ENCODE measurements at places on chromosomes 3 and 15.

DNA sequence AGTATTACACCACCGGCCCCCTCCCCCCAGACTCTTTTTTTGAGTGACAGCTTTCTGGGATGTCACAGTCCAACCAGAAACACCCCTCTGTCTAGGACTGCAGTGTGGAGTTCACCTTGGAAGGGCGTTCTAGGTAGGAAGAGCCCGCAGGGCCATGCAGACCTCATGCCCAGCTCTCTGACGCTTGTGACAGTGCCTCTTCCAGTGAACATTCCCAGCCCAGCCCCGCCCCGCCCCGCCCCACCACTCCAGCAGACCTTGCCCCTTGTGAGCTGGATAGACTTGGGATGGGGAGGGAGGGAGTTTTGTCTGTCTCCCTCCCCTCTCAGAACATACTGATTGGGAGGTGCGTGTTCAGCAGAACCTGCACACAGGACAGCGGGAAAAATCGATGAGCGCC is 63.6 kb downstream of the AAGAB start:
- DNase-seq: no peak

- no peak for DNase-seq
These were observed 54.6 kb downstream of the SENP7 start for GRCh38 chr3:101458387-101458786.

GRCh38 chr3:148757238-148758215 is 59.8 kb downstream of the AGTR1 start:
- DNase-seq: no peak

GRCh38 chr3:189508784-189509501 is 122.2 kb upstream of the TP63 start:
- no peak for DNase-seq

- no peak for DNase-seq
These were observed 186.3 kb upstream of the GPR149 start for GRCh38 chr3:154616298-154616697.

DNA sequence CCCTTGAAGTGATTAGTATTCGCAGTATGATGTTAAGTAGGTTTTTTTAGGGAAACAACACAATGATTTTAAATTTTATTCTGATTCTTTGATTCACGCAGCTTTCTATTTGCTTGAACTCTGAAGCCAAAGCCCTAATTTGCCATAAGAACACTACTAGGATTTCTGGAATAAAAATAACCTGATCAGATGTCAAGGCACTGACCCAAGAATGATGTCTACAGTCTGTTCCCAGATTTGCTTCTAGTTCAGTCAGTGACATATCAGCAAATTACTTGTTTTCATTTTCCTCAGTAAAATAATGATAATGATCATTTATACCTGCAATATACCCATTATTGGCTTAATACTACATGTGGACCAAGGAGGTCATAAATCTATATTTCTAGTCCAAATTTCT is 179.5 kb upstream of the EIF1B start:
- no peak for DNase-seq

DNA sequence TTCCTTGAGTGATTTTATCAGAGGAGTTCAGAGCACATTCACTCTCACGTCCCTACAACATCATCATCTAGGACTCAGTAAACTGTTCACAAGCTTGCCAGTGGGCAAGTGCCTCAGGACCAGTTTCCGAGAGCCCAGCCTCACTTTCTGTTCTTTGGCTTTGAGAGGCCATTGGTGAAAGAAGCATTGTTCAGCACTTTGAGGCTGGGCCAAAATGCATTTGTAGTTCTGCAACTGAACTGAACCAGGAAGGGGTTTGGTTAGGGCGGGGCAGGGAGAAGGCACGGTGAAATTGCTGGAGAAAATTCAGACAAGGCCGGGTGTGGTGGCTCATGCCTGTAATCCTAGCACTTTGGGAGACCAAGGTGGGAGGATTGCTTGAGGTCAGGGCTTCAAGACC is 222.1 kb upstream of the CHRM5 start:
- DNase-seq: no peak

DNA sequence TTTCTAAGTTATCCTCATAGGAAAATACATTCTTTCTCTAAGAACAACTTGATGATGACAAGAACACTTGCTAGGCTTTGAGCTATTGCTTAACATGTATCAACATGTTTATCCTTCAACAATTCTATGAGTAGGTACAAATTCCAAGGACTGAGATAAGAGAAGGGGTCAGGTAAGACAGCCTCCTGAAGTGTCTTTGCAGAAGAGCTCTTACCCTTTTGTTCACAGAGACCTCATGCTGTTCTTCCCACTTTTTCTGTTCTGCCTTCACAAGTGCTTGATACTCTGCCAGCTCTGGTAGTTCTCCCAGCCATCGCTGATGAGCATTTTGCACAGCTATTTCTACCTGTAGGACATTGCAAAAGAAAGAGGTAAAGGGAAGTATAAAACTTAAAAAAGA is 50.9 kb downstream of the CEP152 start:
- DNase-seq: no peak

DNA sequence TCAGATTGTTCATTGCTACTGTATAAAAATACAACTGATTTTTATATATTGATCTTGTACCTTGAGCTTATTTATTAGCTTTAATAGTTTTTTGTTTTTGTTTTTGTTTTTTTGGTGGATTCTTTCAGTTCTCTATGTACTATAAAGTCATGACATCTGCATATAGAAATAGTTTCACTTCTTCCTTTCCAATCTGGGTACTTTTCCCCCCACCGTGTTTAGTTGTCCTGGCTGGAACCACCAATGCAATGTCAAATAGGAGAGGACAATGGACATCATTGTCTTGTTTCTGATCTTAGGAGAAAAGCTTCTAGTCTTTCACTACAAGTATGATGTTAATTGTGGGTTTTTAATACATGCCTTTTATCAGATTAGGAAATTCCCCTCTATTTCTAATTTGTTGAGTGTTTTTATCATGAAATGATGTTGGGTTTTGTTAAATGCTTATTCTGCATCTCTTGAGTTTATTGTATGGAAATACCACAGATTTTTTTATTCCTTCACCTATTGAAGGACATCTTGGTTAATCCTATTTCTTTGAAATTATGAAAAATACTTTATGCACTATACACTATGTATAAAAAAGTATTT is 2.8 kb upstream of the XCR1 start:
- DNase-seq: no peak

DNA sequence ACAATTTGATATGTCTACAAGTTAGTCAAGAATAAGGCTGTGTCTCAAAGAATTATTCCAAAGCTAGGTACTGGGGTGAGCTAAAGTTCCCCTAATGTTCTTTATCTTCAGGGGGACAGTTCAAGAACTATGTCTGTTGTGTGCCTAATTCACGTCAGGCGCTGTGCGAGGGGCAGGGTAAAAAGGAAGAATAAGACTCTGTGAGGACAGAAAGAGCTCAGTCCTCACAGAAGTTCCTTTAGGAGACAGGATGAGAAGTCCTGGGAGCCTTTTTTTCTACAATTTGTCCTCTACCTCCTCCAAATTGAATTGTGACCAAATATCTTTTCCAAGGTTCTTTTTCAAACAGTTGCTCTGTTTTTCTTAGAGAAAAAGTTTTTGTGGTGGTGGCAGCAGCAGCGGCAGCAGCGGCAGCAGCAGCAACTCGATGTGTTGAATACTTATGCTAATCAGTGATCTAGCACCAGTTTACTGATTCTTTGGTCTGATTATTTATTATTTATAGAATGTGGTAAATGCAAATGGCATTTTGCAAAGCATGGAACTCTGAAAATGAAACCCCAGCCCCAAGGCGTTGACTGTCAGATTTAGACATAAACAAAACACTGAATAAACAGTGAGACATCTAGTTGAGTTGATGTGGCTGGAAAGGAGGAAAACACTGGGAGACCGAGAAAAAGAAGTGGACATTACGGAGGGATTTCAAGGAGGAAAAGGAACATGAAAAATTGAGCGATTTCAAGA is 88.6 kb downstream of the GTPBP8 start:
- no peak for DNase-seq

DNA sequence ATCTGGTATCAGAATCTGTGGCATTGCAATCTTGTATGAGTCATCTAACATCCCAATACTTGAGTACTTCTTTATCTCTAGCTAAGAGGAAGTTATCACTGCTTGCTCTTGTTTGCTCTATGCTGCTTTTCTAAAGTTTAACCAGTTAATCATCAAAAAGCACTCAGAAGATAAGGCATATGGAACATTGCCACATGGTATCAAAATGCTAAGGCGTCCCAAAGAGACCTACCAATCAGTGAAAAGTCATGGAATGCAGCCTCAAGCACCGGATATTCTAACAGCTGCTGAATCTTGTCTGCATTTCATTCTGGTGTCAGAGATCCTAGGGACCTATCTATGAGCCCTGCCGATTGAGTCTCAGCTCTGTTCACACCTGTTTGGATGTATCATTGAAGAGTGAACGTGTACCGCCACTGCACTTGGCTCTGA is 192.8 kb downstream of the ARPP21 start:
- no peak for DNase-seq

DNA sequence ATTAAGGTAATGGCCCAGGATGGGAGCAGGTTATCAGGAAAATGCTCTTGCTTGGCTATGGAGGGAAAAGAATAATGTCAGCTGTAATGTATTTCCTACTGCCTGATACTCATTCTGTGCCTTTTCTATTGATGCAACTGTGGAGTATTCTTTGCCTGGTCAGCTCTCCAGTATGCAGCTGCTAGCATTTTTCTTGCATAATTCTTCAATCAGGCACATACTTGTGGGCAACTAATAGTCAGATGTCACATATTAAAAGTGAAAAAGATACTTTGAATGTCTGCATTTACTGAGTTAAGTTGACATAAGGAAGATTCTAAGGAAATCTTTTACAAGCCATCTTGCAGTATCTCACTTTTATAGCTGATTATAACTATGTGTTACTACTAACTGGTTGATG is 29.5 kb downstream of the CD80 start:
- DNase-seq: no peak

GRCh38 chr3:53824795-53825194 is 21.4 kb downstream of the CHDH start:
- no peak for DNase-seq

DNA sequence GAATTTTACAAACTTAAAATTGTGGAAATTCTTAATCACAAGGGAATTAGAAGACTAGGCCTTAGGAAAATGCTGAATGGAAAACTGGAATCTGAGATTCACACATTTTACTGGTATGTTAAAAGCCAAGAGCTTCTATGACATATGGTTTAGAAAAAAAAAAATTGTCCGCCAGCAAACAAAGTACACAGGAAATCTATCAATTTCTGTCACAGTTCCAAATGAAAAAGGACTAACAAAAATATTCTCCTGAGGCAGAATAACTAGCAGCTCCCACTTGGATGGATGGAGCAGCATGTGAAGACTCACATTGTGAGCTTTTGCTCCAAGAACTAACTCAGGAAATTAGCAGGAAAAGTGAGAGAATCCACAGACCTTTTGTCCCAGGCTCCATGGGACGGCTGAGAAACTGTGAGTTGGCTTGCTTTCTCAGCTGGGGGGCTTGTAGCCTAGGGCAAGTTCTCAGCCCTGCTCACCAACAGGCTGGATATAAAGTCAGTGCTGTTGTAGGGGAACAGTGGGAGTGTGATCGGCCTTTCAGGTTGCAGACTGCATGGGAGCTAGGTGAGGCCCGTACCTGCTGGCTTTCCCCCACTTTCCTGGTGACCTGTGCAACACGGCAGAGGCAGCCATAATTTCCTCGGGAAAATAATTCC is 731.1 kb upstream of the SGO1 start:
- no peak for DNase-seq

GRCh38 chr15:69809421-69809820 is 288.3 kb downstream of the TLE3 start:
- DNase-seq: no peak

DNA sequence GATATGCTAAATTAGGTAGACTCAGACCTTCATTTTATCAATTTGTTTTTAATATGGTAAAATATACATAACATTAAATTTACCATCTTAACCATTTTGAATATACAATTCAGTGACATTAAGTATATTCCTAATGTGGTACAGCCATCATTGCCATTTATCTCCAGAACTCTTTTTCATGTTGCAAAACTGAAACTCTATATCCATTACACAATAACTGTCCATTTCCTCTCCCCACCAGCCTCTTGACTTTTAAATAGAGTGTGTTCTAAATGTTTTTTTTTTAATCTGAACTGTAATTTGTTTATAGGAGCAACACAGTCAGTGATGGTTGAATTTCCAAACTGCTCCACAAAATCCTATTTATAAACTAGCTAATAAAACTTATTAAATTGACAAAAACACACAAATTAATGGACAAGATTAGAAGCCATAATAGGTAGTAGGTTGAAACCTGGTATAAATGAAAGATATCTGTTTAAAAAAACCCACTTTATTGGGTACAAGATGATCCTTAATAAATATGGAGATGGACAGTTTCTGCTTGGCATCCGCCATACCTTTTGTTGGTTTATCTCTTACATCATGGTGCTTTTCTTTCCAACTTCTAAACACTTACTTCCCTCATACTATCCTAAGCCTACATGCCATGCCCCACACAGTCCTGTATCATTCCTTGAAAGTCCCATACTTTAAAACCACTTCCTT is 142.4 kb downstream of the ZPLD1 start:
- no peak for DNase-seq

Measured in effector CD4-positive, alpha-beta T cell (primary cell).